Astrocyte of the hippocampus (primary cell): ENCODE measurements at places on chromosomes 13 and 19.

DNA sequence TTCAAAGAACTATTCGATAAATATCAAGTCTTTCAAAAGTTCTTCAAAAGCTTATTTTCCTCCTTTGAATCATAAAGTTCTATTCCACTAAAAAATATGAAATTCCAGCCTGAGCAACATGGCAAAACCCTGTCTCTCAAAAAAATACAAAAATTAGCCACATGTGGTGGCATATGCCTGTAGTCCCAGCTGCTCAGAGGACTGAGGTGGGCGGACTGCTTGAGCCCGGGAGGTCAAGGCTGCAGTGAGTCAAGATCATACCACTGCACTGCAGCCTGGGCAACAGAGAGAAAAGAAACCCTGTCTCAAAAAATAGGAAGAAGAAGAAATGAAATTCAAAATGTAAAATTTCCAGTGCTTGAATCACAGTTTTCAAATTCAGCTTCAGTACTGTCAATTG lies 24.6 kb downstream of the CAB39L start:
- DNase-seq, result no peak

- no peak for DNase-seq
Measured at GRCh38 chr13:100476963-100477362, 111.6 kb downstream of the GGACT start.

DNA sequence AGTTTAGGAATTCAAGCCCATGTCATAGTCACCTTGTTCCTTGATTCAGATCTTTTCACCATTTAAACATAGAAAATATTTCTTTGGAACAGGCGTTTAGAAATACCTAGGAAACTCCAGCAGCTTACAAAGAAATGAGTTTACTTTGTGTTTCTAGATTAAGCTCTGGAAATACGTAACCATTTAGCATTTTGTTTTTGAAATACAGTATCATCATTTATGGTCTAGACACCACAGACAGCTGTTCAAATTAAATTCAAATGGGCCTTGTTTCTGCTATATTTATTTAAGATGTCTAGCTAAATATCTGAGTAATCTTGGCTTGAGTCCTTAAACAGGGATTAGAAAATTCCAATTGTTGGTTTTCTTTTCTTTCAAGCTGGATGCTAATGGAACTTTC lies 228.5 kb downstream of the NDFIP2 start:
- DNase-seq, result peak; percentile 66

DNA sequence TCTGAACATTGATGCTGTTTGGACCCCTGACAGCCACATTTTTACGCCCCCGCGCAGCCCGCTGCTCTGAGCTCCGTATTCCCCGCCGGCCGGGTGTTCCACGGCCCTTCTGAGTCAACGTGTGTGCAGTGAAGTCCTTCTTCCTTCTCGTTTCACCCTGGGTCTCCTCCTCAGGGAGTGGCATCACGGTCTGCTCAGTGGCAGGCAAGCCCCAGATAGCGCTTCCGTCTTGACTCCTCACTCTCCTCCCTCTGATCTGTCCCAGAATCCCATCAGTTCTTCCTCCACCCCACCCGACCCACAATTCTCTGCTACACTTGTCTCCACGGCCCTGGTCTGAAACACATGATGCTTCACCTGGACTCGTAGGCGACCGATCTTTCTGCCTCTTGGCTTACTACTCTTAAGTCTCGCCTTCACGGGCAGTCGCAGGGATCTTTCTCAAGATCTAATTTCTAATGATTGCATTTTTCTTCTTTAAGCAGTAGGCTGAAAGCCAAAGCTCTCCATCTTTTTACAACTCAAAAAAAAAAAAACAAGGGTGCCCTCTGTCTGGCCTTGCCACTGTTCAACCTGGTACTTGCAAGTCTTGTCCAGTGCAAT lies 33.9 kb downstream of the CCNE1 start:
- no peak for DNase-seq

DNA sequence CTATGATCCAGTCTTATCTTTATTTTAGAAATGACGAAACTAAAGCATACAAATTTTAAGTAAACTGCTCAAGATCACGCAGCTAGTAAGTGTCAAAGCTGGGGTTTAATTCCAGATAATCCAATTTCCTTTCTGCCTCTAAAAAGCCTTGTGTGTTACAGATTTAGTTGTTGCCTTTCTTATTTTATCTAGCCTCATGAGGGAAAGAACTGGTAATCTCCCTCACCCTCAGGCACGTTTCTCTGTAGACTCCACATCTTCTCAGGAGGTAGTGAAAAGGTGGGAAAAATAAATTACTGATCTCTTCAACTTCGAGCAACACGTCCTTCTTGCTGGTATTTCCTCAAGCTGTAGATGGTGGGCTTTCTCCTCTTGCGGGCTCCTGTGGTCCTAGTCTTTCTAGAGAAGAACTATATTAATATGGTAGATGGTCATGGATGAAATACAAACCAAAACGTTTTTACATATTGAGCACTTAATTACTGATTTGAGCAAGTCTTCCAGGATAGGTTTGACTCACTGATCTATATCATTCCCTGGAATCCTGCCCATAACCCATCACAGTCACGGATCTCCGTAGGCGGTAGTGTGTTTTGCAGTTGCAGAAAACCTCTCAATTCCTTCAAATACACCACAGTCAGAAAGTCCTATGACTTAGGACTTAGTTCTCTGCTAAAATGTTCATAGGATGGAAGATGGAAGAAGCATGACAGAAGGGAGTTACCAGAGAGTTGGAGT lies 519.5 kb downstream of the DCT start:
- DNase-seq, result no peak

DNA sequence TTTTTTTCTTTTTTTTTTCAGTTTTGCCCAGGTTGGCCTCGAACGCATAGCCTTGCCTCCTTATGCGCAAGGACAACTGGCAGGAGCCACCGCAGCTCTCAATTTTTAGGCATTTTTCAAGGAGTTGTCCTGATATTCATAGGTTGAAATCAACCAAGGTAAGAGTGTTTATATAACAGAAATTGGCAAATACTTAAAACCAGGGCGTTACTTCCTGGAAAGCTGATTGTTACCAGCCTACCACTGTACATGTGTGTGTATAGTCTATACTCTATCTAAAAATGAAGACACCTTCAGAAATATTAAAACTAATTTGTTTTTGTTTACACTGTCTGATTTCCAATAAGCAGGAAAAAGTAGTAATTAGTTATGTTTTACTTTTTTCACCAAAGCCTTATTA lies 39.2 kb downstream of the GPC6 start:
- no peak for DNase-seq

GRCh38 chr19:19587771-19588170 lies 30.7 kb downstream of the PBX4 start:
- no peak for DNase-seq

GRCh38 chr19:55474269-55475265 lies 1.9 kb upstream of the ZNF628 start:
- peak; percentile 97 for DNase-seq

- no peak for DNase-seq
Measured at GRCh38 chr13:76314495-76314894, 571.7 kb downstream of the KCTD12 start.

DNA sequence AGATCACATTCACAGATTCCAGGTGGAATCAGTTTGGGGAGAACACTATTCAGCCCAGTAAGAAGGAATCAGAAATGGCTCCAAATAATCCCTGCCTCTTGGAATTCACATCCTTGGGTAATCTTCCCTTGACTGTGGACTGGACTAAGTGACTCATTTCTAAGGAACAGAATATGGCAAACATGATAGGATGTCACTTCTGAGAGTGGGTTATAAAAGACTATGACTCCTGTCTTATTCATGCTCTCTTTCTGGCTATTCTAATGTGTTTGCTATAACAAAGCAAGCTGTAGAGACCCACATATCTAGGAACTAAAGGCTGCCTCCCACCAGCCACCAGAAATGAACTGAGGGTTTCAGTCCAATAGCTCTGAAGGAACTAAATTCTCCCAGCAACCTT lies 37.8 kb downstream of the MBD3L2B start:
- no peak for DNase-seq

DNA sequence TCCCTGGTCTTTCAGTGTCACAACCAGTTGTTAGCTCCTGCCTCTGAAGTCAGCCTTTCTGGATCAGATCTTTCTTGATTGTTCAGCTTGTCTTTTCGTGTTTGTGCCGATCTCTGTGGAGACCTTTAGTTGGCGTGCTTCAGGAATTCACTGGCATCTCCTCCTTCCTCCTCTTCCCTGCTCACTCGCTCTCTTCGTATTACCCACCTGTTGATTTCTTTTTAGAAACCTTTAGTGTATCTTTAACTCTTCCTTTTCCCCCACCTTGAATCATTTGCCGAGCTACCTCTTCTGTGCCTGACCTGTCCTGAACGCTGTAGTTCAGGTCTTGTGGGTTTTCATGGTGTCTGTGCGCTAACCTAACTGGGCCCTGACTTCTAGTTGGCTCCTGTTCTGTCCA lies 64.0 kb upstream of the TEX29 start:
- no peak for DNase-seq

DNA sequence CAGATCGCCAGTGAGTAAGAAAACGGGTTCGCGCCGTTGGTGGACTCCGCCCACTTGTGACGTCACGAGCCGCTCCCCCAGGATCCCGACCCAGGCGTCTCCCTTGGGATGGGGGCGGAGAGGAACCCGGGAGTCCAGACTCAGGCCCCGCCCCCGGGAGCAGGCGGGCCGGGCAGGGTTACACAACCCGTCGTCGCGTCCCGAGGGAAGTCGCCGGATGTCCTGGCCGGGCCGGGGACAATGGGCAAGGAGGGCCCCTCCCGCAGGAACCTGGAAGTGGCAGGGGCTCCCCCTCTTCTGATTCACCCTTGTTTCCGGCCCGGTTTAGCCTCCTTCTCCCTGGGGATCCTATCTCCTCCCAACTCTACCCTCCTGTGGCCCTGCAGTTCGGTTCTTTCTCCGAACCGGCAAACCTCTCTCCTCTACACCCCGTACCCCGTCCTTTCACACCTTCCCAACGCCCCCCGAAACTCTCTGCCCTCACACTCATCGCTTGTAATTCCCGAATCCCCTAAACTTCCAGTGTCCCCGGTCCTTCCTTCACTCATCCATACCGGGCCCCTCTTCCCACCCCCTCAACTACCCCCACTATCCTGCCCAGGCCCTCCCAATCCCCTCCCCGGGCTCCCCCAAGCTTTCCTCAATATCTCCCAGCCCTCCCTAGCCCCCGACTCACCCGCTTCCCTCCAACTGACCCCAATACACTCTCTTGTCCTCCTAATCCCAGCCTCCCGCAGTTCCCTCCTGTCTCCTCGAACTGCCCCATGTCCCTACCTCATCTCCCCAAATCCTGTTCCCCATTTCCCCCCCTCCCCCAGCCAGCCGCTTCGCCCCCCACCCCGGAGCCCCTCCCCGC lies 20.0 kb upstream of the ERCC1 start:
- peak; percentile 96 for DNase-seq

DNA sequence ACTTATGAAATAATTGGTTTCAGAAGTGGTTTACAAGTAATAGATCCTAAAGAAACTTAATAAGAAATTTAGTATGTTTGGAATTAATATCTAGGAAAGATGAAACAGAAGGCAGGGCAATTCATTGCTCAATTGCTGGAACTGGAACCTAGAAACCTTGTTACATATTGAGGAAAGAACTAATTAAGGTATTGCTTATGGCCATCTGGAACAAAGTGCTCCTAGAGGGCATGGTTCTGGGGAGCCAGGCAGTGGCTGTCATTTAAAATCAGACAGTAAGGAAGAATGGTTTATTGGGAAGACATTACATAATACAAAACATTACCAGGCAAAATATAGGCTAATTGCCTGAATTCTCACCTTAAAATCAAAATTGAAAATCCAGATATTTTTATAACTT lies 224.1 kb downstream of the SLITRK6 start:
- no peak for DNase-seq

DNA sequence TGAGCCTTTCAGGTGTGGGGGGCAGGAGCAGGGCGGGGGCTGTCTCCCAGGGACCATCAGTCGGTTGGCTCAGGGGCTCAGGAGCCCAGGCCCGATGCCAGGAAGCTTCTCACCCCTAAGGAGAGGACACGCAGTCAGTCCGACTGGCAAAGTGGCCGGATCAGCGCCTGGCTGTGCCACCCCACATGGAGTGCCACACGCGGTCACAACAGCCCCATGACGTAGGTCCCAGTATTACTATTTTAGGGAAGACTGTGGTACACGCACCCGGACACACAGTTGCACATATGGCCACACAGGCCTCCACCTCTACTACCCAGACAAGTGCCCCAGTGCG lies 29.3 kb upstream of the GRTP1 start:
- DNase-seq, result no peak

- no peak for DNase-seq
Measured at GRCh38 chr13:110618780-110619179, 3.4 kb downstream of the NAXD start.

- peak; percentile 92 for DNase-seq
Measured at GRCh38 chr19:52942386-52943133, 19.3 kb upstream of the ZNF888 start.

DNA sequence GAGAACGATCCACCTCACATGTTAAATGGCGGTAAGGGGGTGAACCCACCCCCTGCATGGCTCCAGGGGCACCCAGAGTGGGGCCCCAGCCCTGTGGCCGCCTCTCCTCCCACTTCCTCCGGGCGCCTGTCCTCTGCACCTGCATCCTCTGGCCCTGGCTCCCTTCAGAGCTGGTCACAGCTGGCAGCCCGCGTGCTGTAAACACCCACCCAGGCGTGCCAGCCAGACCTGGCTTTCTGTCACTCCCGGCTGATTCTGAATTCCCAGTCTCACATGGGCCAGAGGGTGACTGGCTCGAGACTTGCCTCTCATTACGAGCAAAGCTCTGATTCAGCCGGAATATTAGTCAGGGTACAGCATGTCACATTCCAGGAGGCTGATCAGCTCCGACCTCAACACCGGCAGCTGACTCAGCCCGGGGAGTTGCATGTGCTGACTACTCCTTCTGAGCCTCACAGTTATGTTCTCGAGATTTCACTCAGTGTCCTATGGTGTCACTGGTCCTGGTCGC lies 75.1 kb downstream of the GNG7 start:
- DNase-seq, result peak; percentile 98

GRCh38 chr19:46824890-46825730 lies 25.5 kb downstream of the AP2S1 start:
- DNase-seq, result no peak

DNA sequence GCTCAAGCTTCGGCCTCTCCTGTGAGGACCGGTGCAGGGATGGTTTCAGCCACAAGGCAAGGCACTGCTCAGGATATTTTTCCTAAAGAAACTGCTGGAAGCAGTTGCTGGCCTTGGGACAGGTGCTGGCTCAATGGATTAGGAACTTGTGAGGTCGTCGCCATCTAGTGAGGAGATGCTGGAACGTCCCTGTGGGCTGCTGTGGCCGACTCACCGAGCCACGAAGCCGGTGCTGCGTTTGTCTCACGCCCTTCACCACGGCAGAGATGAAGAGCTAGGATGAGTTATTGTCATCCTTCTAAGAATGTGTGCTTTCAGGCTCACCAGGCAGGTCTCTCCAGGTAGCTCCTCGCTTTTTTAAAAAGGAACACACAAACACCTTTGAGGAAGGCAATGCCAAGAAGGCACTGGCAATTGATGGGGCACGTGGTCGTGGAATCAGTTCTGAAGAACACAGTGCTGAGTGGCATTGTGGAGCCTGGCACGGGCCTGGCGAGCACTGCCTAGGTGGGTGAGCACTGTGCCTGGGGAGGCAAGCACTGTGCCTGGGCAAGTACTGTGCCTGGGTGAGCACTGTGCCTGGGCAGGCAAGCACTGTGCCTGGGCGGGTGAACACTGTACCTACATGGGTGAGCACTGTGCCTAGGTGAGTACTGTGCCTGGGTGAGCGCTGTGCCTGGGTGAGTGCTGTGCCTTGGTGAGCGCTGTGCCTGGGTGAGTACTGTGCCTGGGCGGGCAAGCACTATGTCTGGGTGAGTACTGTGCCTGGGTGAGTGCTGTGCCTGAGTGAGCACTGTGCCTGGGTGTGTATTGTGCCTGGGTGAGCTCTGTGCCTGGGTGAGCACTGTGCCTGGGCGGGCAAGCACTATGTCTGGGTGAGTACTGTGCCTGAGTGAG lies 140.4 kb downstream of the TEX29 start:
- DNase-seq, result peak; percentile 63

- no peak for DNase-seq
Measured at GRCh38 chr19:21584537-21584936, 79.1 kb downstream of the ZNF429 start.
